ENCODE measurements at places on chromosomes 11 and 22. TPM values are rescaled to one million over a fixed set of nuclear protein-coding genes. Genes with fewer than 3 reads are reported as not detected.
A peak's percentile ranks its signal among the peaks of the same experiment; 100 is the strongest.

PLET1 gene
- total RNA-seq: not detected

GRCh38 chr22:39480557-39480956 lies 21.5 kb upstream of the MIEF1 start:
- no peaks in the 10 kb centered on the region for H3K27me3 ChIP-seq
- no peaks in the 10 kb centered on the region for H3K4me1 ChIP-seq
- H3K4me3 ChIP-seq: no peak overlapping the region
- H3K27ac ChIP-seq: no peak overlapping the region
- DNase-seq: no peak
- H3K36me3 ChIP-seq: peaks cover 2% of the 10 kb centered on the region

DNA sequence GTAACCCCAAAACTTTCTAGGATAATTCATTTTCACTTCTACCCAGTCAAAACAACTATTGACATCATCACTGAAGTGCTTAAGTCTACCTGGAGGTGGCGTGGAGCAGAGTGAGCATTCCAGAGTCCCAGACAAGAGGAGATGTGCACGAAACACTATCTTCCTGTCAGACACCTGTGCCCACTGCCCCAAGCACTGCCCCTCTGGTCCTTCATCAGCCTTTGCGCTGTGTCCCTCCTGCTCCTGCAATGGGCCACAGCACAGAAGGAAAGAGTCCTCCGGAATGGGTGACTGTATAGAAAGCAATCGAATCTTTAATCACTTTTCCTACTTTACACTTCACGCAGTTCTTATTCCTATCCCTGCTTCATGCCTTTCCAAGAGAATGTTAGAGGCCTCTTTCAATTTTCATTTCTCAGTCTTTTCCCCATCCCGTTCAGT lies 512 bp upstream of the GRIA4 start:
- H3K4me3 ChIP-seq: no peak overlapping the region
- peaks cover 37% of the 10 kb centered on the region for H3K27me3 ChIP-seq
- DNase-seq: no peak
- H3K4me1 ChIP-seq: peaks cover 4% of the 10 kb centered on the region

- H3K27ac ChIP-seq: no peak overlapping the region
- no peak for DNase-seq
- no peaks in the 10 kb centered on the region for H3K36me3 ChIP-seq
Observed at GRCh38 chr11:106621484-106621883, 396.8 kb downstream of the GUCY1A2 start.

GRCh38 chr11:108958368-108959104 lies 293.7 kb downstream of the DDX10 start:
- no peak overlapping the region for H3K27ac ChIP-seq
- H3K36me3 ChIP-seq: no peaks in the 10 kb centered on the region
- H3K27me3 ChIP-seq: peaks cover 3% of the 10 kb centered on the region
- H3K4me1 ChIP-seq: peaks cover 28% of the 10 kb centered on the region

DNA sequence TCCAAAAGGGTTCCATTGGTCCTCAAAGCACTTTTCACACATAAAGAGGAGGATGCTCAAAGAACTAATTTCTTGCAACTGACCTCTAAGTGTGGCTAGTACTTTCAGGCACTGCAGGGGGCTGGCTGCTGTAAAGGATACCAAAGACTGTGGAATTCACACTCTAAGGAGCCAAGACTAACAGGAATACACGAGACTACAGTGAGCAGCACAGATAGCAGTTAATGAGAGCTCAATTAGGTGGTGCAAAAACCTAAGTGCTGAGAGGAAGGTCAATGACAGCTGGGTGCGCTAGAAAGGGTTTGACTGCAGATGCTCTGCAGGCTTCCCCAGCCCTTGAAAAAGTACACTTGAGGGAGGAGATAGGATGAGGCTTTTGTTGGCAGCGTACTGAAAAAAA lies 124.3 kb upstream of the NTM start:
- no peak overlapping the region for H3K27ac ChIP-seq
- H3K4me1 ChIP-seq: no peaks in the 10 kb centered on the region
- no peak overlapping the region for H3K4me3 ChIP-seq
- no peak for DNase-seq
- peaks cover 8% of the 10 kb centered on the region for H3K27me3 ChIP-seq

- H3K4me3 ChIP-seq: peak overlapping the region; percentile 24
- H3K27me3 ChIP-seq: no peaks in the 10 kb centered on the region
- DNase-seq: no peak
Observed at GRCh38 chr11:128738942-128739341, 45.1 kb downstream of the FLI1 start.

DEPDC7 gene
- total RNA-seq: 1.2 TPM

GRCh38 chr11:10716543-10717259 lies 23.1 kb upstream of the IRAG1 start:
- no peaks in the 10 kb centered on the region for H3K36me3 ChIP-seq
- H3K4me1 ChIP-seq: no peaks in the 10 kb centered on the region
- H3K27ac ChIP-seq: no peak overlapping the region
- no peak for DNase-seq
- H3K27me3 ChIP-seq: peaks cover 12% of the 10 kb centered on the region
- H3K4me3 ChIP-seq: no peak overlapping the region

DNA sequence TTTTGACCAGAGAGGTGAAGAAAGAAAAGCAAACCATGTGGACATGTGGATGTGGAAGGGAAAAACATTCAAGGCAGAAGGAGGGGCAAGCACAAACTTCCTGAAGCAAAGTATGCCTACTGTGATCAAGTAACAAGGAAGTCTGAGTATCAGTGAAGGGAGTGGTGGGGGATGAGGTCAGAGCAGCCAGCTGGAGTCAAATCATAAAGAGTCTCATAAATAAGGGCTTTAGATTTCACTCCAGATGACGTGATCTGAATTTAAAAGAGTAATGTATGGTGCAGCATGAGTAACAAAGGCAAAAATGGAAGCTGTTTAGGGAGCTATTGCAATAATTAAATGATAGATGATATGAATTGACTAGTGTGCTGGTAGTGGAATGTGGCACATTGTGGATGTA lies 665.4 kb upstream of the CCDC90B start:
- no peaks in the 10 kb centered on the region for H3K27me3 ChIP-seq
- H3K27ac ChIP-seq: no peak overlapping the region
- no peaks in the 10 kb centered on the region for H3K36me3 ChIP-seq
- no peaks in the 10 kb centered on the region for H3K4me1 ChIP-seq

DNA sequence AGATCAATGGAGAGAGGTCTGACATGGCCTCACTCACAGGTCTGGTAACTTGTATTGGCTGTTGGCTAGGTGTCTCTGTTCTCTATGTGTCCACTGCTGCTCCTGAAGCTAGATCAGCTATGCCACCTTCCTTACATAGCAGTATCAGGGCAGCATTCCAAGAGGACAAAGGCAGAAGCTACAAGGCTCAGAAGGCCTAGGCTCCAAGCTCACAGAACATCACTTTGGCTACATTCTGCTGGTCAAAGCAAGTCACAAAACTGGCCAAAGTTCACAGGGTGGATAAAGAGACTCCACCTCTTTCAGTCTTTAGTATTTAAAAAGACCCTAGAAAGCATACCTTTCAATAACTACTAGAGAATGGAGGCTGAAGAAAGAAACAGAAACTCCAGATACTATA lies 4.1 kb downstream of the SLC5A12 start:
- no peak for DNase-seq
- H3K27ac ChIP-seq: no peak overlapping the region
- H3K4me3 ChIP-seq: no peak overlapping the region
- H3K36me3 ChIP-seq: no peaks in the 10 kb centered on the region

DNA sequence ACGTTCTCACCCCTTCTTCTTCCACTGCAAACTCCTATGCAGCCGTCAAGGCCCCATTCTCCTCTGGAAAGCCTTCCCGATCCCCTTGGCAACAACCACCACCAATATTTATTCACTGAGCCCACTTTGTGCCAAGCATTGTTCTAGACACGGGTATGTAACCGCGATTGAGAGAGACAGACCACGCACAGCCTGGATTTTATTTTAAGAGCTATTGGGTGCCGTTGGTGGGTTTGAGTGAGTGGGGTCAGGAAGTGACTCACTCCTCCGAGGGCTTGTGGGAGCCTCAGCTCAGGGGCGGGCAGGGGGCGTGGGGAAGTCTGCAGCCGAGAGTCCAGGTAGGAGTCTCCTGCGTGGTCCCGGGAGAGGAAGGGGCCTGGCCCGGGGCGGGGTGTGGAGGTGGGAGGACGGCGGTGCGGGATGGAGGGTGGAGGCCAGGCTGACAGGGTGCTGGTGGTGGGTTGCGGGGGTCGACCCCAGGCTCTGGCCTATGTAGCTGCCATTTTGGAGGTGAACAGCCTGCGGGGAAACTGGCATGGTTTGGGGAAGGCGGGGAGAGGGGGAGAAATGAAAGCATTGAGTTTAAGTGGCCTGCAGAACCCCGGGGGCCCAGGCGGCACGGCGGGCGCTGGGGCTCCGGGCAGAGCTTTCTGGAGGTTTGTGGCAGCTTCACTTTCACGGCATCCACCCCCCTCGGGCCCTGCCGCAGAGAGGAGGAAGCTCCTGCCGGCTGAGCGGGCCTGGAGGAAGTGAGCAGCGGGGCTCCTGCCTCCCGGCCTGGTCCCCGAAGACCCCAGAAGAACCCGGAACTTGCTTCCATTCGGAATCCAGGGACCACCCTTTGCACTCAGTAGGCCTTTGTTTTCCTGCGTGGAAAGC lies 547 bp downstream of the PARVG start:
- H3K4me1 ChIP-seq: peaks cover 32% of the 10 kb centered on the region
- H3K36me3 ChIP-seq: peaks cover 25% of the 10 kb centered on the region
- peak; percentile 81 for DNase-seq
- H3K27ac ChIP-seq: peak overlapping the region; percentile 92

SLCO2B1 gene
- not detected for total RNA-seq

- no peak overlapping the region for H3K4me3 ChIP-seq
- H3K4me1 ChIP-seq: no peaks in the 10 kb centered on the region
- no peaks in the 10 kb centered on the region for H3K36me3 ChIP-seq
- H3K27me3 ChIP-seq: no peaks in the 10 kb centered on the region
Observed at GRCh38 chr11:116073854-116074837, 569.9 kb upstream of the CADM1 start.

- H3K4me3 ChIP-seq: no peak overlapping the region
- H3K27me3 ChIP-seq: peaks cover 16% of the 10 kb centered on the region
- no peak for DNase-seq
- peaks cover 11% of the 10 kb centered on the region for H3K4me1 ChIP-seq
Observed at GRCh38 chr22:35903571-35904335, 124.9 kb downstream of the RBFOX2 start.

DNA sequence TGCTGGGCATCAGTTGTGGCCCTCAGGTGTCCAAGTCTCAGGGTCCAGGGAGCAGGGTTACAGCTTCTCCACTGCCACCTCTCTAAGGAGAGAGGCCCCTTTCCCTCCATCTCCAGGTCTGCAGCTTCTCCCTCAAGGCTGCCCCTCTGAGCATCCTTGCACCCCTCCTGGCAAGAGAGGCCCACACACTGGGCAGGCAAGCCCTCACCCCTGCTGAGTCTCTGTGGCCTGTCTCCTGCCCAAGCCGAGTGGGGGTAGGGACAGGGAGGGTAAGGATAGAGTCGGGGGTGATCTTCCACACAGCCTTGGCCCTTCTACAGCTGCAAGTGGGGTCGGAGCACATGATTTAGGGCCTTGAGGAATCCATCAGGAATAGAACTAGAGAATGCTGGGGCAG lies 76.6 kb downstream of the ST3GAL4 start:
- no peak overlapping the region for H3K4me3 ChIP-seq
- no peaks in the 10 kb centered on the region for H3K36me3 ChIP-seq
- H3K27me3 ChIP-seq: no peaks in the 10 kb centered on the region

- H3K27ac ChIP-seq: no peak overlapping the region
- DNase-seq: no peak
- peaks cover 54% of the 10 kb centered on the region for H3K27me3 ChIP-seq
- peaks cover 10% of the 10 kb centered on the region for H3K4me1 ChIP-seq
- H3K36me3 ChIP-seq: peaks cover 2% of the 10 kb centered on the region
Observed at GRCh38 chr11:12674936-12675696, 895 bp downstream of the TEAD1 start.

GRCh38 chr11:2310786-2311352 lies 9.1 kb downstream of the TSPAN32 start:
- H3K27ac ChIP-seq: no peak overlapping the region
- no peaks in the 10 kb centered on the region for H3K27me3 ChIP-seq
- H3K36me3 ChIP-seq: peaks cover 2% of the 10 kb centered on the region
- H3K4me3 ChIP-seq: no peak overlapping the region

GRCh38 chr11:81005595-81005994 lies 1564.8 kb upstream of the TENM4 start:
- no peak overlapping the region for H3K27ac ChIP-seq
- no peak overlapping the region for H3K4me3 ChIP-seq
- no peaks in the 10 kb centered on the region for H3K27me3 ChIP-seq

- H3K36me3 ChIP-seq: peaks cover 7% of the 10 kb centered on the region
- no peak for DNase-seq
- H3K4me3 ChIP-seq: no peak overlapping the region
- H3K4me1 ChIP-seq: peaks cover 24% of the 10 kb centered on the region
- H3K27me3 ChIP-seq: no peaks in the 10 kb centered on the region
Observed at GRCh38 chr11:45933846-45934579, 11.6 kb downstream of the LARGE2 start.

KCNK7 gene
- 0.95 TPM for total RNA-seq

DNA sequence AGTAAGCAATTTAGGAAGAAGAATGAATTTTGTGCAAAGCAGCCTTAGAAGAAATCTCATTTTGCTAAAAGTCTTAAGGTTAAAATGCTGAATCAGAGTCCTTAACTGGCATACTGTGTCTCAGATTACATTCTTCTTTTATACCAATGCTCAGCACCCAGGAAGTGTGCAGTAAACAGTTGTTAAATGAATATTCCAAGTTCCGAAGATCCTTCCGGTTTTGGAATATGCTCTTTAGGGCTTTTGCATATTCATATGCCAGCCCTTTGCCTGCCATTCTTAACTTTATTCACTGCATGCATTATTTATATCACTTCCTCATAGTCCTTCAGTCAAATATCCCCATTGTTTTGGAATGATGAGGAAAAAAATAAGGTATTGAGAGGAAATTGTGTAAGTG lies 242.0 kb downstream of the DDX10 start:
- peaks cover 4% of the 10 kb centered on the region for H3K36me3 ChIP-seq
- DNase-seq: no peak
- no peak overlapping the region for H3K27ac ChIP-seq
- no peaks in the 10 kb centered on the region for H3K27me3 ChIP-seq
- no peaks in the 10 kb centered on the region for H3K4me1 ChIP-seq

DNA sequence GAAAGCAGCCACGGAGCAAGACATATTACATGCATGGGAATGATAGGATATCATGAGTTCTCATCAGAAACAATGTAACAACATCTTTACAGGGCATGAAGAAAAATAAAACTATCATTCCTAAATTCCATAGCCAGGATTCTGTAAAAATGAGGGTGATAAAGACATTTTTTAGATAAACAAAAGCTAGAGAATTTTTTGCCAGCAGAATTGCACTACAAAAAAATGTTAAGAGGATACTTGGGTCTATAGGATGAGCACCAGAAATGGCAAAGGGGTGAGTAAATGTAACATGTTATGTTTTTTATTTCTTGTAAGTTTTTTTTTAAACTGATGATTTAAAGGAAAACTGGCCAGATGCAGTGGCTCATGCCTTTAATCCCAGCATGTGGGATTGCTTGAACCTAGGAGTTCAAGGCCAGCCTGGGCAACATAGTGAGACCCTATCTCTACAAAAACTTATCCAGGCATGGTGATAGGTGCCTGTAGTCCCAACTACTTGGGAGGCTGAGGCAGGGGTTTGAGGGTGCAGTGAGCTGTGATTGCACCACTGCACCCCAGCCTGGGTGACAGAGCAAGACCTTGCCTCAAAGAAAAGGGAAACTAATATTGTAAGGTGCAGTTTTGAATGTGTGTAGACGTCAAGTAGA lies 33.2 kb downstream of the TBX1 start:
- H3K27ac ChIP-seq: no peak overlapping the region
- peaks cover 11% of the 10 kb centered on the region for H3K36me3 ChIP-seq
- H3K4me3 ChIP-seq: no peak overlapping the region
- H3K4me1 ChIP-seq: no peaks in the 10 kb centered on the region
- H3K27me3 ChIP-seq: no peaks in the 10 kb centered on the region

SERPING1 gene
- not detected for total RNA-seq

GRCh38 chr22:27596133-27596870 lies 205.3 kb downstream of the MN1 start:
- no peak overlapping the region for H3K27ac ChIP-seq
- H3K36me3 ChIP-seq: no peaks in the 10 kb centered on the region
- no peaks in the 10 kb centered on the region for H3K4me1 ChIP-seq
- no peak for DNase-seq
- no peaks in the 10 kb centered on the region for H3K27me3 ChIP-seq
- H3K4me3 ChIP-seq: no peak overlapping the region

Data from activated CD8-positive, alpha-beta T cell treated with anti-CD3 and anti-CD28 coated beads, Interleukin-2, amount 10 ng/mL, durations not matched to agents 7 days and 5 days (primary cell).